ENCODE measurements at places on chromosomes 12 and 14.

DNA sequence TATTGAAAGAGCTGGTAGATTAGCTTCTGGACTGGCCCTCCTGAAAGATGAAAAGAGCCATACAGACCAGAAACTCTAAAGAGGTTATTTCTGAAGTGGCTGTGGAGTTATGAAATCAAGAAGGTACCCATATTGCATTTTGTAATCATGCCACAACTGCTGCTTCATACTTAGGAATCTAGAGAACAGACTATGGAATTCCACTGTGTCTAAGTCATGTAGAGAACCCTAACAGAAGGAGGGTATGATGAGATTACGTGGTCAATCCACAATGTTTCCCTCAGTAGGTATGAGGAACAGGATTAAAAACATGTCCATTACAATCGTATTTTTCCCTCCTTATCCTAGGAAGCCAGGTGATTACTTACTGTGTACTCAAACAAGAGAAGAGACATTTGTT lies 708.8 kb downstream of the RERGL start:
- DNase-seq, result no peak

- DNase-seq, result no peak
Measured at GRCh38 chr12:12804011-12804410, 9.1 kb upstream of the DDX47 start.

DNA sequence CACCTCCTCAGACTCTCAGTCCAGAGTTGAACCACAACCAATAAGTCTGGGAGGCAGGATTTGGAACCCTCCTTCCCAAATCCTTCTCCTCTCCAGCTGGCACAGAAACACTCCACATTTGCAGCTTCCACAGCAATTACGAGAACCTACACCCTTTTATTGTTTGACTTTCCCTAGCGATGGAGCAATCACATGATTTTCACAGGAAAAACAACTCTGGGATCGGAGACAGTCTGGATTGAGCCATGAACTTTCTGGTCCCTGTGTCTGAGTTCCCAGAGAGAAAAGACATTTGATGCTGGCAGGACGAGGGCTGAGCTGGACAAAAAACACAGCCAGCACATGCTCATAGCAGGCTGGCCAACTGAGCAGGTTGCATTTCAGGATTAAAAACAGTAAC lies 49.0 kb upstream of the STON2 start:
- DNase-seq, result no peak

GRCh38 chr14:75724414-75725204 lies 63.6 kb downstream of the TTLL5 start:
- no peak for DNase-seq

DNA sequence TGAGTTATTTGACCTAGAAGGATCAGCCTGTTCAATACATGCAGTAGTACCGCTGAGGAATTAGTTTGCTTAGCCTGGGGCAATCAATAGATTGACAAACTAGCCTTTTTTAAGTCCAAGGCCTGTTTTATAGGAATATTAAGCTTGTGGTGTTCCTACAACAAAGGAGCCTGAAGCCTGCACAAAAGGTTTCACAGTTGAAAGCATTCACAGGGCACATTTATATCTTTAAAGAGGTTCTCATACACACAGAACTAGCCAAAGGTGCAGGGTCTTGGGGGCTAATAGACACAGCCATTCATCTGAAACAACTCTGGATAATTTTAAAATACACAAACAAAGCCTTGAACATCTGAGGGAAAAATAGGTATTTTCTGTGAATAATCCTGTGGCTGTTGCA lies 160.3 kb downstream of the RPS29 start:
- no peak for DNase-seq

GRCh38 chr12:62618930-62619329 lies 152.3 kb downstream of the MON2 start:
- DNase-seq, result no peak

- no peak for DNase-seq
Measured at GRCh38 chr14:54769951-54770863, 132.4 kb downstream of the GCH1 start.

DNA sequence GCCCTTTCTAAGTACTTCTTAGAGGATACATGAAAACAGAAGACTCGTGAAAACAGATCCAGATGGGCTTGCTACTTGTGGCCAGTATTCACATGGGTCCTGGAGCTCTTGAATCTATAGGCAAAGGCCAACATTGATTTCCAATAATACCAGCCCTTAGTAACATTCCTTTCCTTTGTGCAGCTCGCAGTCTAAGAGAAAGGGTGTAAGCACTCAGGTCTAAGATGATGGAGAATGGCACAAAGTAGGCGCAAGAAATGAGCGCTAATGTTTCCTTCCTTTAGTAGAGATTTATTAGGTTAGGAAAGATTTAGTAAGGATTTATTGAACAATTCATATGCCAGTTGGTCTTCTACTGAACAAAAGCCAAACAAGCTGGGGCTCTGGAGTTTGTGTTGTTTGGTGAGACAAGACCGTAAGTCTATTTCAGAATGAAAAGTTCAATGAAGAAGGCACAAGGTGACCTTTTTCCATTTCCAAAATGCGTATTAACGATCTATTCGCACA lies 525 bp downstream of the RNU6-8 start:
- DNase-seq, result no peak

- no peak for DNase-seq
Measured at GRCh38 chr14:25108959-25109358, 59.0 kb upstream of the STXBP6 start.

DNA sequence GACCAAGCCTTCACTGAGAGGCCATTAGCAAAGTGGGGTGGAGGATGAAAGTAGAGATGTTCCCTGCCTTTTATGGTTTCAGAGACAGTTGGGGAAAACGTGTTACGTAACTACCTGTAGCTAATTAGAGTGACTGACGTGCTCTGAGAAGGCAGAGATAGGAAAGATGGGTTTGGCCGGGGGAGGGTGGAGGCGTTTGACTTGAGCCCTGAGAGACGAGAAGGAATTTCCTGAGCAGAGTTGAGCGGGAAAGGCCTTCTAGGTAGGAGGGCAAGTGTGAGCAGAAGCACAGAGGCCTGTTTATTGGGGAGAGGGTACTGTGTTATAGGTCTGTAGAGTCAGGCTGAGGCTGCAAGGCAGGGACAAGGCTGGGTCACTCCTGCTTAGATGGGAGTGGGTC lies 8.6 kb downstream of the TUNAR start:
- no peak for DNase-seq

- DNase-seq, result no peak
Measured at GRCh38 chr12:103379670-103380069, 116.1 kb downstream of the C12orf42 start.

GRCh38 chr12:127247937-127248336 lies 1019.0 kb upstream of the TMEM132C start:
- DNase-seq, result no peak

- no peak for DNase-seq
Measured at GRCh38 chr12:11916113-11916512, 154.6 kb upstream of the BCL2L14 start.

GRCh38 chr12:102026728-102027127 lies 35.1 kb downstream of the WASHC3 start:
- DNase-seq, result no peak

DNA sequence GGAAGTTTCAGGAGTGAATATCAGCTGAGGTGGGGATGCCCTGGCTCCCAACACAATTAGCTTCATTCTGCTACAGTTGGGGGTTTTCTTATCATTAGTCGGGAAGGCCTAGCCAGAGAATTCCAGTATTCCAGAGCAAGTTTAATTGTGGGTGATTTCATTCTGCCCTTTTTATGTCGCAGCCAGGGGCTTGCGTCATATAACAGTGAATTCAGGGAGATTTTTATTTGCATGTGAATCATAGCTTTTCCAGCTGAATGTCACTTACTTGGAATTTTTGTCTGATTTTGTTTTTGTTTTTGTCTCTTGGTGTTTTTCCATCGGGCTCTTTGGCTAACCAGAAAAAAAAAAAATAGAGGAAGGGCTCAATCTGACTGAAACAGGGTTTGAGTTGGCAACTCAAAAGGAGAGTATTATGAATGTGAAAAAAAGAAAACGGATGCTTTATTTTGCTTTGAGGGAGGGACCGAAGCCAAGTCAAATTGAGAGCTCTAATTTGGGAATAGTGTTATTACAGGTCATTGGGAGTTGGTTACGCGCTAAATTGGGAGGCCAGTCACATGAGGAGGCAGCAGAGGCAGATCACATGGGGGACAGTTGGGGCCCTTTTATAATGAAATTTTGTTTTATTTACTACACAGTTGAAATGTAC lies 119.4 kb downstream of the SAMD4A start:
- no peak for DNase-seq

GRCh38 chr12:55685671-55686070 lies 22.0 kb downstream of the ITGA7 start:
- DNase-seq, result no peak

DNA sequence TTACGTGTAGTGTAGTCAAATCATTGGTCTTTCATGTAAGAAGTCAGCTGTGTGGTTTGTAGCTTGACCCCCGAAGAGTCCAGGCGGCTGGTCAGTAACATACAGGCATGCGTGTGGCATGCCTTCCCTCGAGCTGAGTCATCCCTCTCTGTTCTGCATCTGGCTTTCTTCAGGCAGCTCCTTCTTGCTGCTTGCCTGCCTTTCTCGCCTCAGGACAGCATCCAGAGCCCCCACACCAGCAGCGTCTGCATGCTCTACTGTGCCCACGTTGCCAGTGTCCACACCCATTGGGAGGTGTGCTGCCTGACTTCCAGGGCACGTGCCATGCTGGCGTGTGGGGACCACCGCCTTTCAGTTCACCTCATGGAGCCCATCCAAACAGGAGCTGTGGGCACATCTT lies 96.8 kb downstream of the EP400 start:
- DNase-seq, result no peak

DNA sequence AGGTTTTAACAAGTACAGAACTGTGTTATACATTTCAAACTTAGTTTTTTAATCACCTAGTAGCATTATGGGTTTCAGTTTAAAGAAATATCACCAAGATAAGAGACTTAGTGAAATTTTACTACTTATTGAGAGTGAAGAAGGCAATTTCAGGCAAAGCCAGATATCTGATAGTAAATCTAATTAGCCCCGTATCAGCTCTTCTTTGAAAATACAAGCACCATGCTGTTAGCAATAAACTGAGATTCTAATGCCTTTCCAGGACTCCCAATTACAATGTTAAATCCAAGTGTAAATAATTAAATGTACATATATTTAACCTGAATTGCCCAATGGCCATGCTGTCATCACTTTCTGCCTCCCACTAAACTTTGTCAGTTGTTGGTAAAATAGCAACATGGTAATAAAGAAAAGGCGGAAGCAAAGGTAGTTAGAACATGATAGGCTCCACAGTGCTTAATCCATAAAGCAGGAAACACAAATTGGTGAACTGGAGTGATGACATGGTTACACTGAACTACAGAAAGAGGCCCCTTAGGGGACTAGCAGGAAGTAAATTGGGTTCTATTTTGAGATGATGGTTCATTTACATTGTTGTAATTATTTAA lies 646.1 kb downstream of the C12orf50 start:
- DNase-seq, result no peak

- DNase-seq, result no peak
Measured at GRCh38 chr14:70213721-70214282, 25.1 kb upstream of the SLC8A3 start.

DNA sequence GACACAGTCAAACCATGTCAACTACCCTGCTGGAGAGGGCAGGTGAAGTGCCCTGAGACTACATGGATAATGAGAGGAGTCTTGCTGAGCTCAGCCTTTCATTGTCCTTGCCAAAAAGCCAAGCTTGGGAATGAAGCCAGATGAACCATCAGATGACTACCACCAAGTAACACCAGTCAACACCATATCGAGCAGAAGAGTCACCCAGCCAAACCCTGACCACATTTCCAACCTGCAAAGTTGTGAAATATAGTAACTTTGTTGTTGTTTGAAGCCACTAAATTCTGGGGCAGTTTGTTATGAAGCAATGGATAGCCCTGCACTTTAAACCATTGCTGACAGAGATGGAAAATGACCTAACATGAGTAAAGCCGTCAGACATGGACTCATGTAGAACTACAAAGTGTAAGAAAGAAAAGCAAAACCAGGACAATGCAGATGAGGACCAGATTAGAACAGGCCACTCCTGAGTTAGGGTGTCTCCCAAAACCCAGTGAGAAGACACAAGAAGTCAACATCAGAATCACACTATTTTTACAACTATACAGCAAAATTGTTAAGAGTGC lies 12.5 kb upstream of the CRADD start:
- DNase-seq, result no peak

- DNase-seq, result no peak
Measured at GRCh38 chr12:118649765-118650585, 273.6 kb downstream of the SUDS3 start.

GRCh38 chr12:118979763-118980406 lies 1.5 kb upstream of the SRRM4 start:
- no peak for DNase-seq

DNA sequence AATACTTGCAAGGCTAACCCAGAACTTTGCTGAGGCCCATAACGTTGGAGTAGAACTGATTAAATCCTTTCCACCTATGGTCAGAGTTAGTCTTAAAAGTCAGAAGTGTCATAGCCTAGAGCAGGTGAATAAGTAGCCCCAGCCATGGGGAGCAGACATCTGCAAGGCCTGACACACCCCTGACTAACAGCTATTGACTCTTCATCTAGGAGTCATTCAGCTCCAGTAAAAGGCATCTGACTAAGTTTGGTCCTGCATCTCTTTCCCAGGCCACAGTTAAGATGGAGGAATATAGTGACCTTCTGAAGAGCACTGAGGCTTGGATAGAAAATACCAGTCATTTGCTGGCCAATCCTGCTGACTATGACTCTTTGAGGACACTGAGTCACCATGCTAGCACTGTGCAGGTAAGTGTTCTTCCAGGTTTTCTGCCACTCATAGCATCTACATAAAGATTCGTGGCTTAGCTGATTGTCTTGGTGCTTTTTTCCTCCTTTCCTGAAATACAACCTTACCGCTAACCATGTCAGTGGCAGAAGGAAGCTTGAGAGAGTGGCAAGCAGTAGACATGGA lies 212.9 kb downstream of the ESR2 start:
- no peak for DNase-seq

DNA sequence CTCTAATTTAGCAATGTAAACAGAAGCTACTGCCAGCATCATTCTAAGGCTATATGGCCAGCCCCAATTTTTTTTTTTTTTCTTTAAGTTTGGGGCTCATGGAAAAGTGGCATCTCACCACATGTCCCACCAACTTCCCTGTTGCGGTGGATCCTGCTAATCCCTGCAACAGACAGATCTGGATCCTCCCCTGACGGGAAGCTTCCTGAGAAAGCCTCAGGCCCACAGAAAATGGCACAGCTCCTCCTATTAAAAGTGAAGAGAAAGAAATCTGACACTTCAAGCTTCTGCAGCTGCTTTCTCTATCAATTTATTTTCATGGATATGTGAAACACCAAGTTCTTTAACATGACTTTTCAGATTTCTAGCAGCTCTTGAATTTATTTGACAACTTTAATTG lies 433.8 kb upstream of the DCN start:
- DNase-seq, result no peak

Measured in stimulated activated CD4-positive, alpha-beta T cell treated with anti-CD3 and anti-CD28 coated beads, TNF-alpha, amount 100 ng/mL, for 1 hour (primary cell).